Karpas-422 (cell line): ENCODE measurements at places on chromosomes 5 and 9. TPM values are rescaled to one million over a fixed set of nuclear protein-coding genes. Genes with fewer than 3 reads are reported as not detected.
A peak's percentile ranks its signal among the peaks of the same experiment; 100 is the strongest.

The NPDC1 gene
- total RNA-seq: not detected in 2 replicates

The F2R gene
- not detected in 2 replicates for total RNA-seq

The TRAF1 gene
- 18.8 and 23.8 TPM in 2 replicates for total RNA-seq

The TLX3 gene
- not detected in 2 replicates for total RNA-seq

The SLC34A1 gene
- not detected in 2 replicates for total RNA-seq

GRCh38 chr9:37966412-37967013 lies 62.6 kb upstream of the SLC25A51 start:
- no peak for DNase-seq

GRCh38 chr5:14781106-14781505 lies 90.5 kb downstream of the ANKH start:
- DNase-seq: no peak

DNA sequence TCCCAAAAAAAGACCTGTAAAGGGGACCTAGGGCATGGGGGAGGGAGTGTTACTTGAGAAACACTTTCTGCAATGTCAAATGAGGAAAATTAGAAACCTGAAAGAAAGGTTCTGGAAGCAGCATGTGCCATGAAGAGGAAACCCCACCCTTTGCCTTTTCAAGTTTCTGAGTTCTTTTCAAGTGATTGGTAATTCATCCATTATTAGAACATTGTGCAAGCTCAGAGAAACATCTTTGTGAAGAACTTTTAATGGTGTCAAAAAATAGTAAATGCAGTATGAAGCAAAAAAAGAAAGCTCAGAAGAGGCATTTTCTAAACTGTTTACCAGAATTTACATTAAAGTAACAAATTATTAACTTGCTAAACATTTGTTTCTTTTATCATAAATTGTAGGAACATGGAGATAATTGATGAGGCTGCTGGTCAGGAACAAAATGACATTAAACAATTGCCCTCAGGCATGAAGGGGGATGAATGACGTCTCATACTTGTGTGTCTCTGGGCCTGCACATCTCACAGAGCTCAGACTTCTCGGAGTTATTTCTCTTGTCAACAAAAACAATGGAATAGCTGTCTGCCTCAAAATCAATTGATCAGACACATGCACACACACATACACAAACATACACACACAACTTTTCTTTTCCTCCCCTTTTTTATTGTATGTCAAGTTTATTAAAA lies 1946.0 kb upstream of the CDH6 start:
- DNase-seq: no peak

- DNase-seq: no peak
Measured at GRCh38 chr5:181197326-181197951, 7.6 kb downstream of the TRIM7 start.

- DNase-seq: no peak
Measured at GRCh38 chr9:104805441-104805840, 41.5 kb downstream of the NIPSNAP3B start.

DNA sequence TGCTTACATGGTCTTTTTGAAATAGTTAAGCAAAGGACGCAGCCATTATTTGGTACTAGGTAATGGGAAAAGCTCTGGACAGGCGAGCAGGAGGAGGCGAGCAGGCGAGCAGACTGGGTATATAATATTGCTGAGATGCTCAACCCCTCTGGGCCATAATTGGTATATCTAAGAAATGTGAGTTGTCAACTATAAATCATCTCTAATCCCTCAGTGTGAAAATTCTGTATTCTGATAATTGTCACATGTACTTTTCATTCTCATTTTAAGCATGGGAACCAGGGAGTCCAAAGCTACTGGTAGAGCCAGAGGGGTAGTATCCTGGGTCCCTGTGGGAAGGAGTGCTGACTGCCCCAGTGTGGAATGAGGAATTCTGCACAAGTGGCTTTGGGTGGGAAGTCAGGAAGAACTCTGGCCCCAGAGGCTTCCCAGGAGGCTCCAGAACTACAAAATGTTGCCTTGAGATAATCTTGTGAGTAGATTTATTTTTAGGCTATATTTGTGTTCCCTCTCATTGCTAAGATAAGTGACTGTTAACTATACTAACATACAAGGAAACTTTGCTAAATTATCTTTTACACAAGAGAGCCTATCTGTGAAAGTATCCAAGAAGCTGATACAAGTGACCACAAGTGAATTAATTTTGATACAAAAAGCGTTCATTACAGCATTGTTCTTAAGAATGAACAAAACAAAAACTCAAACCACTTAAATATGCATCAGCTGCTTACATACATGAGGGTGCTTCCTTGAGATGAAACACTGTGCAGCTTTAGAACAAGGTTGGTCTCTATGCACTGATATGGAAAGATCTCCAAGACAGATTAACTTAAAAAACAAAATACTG lies 70.5 kb upstream of the TNFAIP8 start:
- DNase-seq: no peak

DNA sequence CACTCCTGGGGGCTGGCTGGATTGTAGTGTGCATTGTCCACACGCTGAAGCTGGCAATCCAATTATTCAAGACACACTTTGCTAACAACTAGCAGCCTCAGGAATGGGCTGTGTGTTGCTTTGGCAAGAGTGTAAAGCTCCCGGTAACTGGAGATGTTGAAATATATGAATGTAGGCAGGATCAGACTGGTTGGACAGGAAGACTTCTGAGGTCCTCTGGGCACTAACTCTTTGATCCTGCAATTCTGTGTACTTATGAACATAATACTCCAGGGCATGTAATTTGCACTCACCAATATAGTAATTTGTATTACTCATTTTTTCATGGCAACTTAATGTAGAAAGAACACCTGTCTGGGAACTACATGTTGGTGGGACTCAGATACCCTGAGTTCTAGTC lies 106.7 kb upstream of the SLC28A3 start:
- DNase-seq: no peak

- DNase-seq: no peak
Measured at GRCh38 chr9:120942186-120943001, 15.8 kb upstream of the TRAF1 start.

- no peak for DNase-seq
Measured at GRCh38 chr5:127854520-127854919, 151.3 kb downstream of the CCDC192 start.

DNA sequence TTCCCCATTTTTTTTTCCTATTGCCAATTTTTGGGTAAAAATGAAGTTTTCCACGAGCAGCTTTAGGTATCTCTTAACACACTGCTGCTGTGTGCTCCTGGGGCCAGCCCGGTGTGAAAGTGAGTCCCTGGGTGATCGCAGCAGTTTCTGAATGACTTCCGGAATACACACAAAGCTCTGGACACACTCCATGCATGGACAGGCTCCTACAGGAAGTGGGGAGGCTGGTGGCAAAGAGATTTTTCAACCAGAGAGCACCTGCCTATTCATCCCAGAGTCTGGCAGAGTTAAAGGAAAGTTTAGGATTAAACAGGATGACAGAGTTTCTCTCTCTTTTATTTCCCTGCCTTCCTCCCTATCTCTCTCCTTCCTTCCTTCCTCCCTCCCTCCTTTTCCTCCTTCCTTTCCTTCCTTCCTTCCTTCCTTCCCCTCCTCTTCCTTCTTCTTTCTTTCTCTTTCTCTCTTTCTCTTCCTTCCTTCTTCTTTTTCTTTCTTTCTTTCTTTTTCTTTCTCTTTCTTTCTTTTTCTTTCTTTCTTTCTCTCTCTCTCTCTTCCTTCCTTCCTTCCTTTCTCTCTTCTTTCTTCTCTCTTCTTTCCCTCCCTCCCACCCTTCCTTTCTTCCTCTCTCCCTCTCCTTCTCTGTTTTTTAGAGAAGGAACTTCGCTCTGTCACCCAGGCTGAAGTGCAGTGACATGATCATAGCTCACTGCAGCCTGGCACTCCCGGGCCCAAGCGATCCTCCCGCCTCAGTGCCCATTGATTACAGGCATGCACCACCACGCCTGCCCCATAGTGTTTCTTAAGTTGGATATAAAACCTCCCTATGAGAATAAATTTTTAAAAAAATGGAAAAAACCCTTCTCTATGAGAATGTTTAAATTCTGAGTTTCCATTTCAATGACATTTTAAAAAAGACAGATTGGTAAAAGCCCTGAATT lies 38.7 kb upstream of the UBTD2 start:
- DNase-seq: no peak

DNA sequence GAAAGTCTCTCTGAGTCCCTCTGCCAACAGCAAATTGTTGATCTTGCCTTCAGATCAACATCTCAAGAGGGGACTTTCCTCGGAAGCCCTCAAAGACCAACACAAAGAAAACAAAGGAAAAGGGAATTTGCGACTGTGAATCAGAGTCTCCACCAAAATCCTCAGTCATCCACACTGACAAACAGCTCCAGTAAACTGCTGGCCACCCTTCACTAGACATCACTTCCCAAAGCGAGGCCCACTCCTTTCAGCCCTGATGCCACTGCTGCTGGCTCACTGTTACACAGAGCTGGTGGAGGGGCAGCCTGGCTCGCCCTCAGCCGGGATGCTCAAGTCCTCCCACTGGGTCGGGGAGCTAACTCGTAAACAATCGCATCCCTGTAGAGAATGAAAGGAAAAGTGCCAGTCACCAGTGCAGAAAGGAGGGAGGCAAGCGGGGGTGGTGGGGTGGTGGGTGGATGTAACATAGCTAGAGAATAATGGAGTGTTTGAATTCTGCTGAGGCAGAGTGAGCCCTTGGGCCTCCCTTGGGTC lies 1.3 kb downstream of the FGF1 start:
- DNase-seq: no peak

GRCh38 chr5:179668391-179668790 lies 12.4 kb downstream of the CBY3 start:
- DNase-seq: peak; percentile 91
